ENCODE measurements at places on chromosomes 2 and 18.

- no peak for DNase-seq
Measured at GRCh38 chr2:121682396-121683298, 33.4 kb upstream of the CLASP1 start.

GRCh38 chr2:139652385-139652784 lies 872.2 kb upstream of the NXPH2 start:
- no peak for DNase-seq

GRCh38 chr2:173669271-173669853 lies 295.8 kb downstream of the SP3 start:
- DNase-seq: no peak

- DNase-seq: no peak
Measured at GRCh38 chr2:67256892-67257291, 140.2 kb upstream of the ETAA1 start.

GRCh38 chr2:226583715-226584114 lies 215.9 kb downstream of the IRS1 start:
- no peak for DNase-seq

- no peak for DNase-seq
Measured at GRCh38 chr2:127121353-127121752, 14.4 kb upstream of the BIN1 start.

Data from NCI-H2227 treated with DMSO at 0.1 percent for 48 hours (cell line).